ENCODE measurements at places on chromosomes 16 and 17.

- no peak for DNase-seq
Measured at GRCh38 chr16:29818082-29818481, 2.1 kb downstream of the PAGR1 start.

- DNase-seq: no peak
Measured at GRCh38 chr17:4636474-4637100, 4.9 kb downstream of the ALOX15 start.

- no peak for DNase-seq
Measured at GRCh38 chr16:88144028-88144511, 192.8 kb downstream of the BANP start.

- DNase-seq: no peak
Measured at GRCh38 chr16:10562361-10562899, 18.0 kb downstream of the EMP2 start.

DNA sequence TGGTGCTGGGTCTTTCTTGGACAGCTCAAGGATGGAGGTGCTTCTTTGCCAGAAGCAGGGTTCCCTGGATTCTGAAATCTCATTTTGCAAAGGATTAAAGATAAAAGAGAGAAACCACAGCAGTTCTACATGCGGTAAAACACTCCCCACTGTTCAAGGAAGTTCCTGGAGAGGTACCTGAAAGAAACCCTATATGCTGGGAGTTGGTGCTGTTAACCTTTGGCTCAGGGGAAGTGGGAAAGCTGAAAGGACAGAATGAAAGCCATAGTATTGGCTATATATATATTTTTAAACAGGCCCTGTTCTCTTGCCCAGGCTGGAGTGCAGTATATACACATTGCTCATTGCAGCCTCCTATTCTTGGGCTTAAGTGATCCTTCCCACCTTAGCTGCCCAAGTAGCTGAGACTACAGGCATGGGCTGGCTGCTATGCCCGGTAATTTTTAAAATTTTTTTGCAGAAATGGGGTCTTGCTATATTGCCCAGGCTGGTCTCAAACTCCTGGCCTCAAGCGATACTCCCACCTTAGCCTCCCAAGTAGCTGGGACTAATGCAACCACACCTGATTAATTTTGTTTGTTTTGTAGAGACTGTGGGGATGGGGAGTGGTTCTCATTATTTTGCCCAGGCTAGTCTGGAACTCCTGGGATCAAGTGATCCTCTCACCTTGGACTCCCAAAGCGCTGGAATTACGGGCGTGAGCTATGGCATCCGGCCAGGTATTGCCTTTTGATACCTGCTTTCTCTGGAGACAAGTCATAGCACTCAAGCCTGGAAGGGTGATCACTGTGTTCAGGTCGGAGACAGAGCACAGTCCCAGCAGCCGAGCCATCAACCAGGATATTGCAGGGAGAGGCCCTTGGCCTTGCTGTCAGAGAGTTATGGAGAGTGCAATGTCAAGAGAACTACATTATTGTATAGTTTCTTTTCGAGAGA lies 55.2 kb downstream of the MSI2 start:
- no peak for DNase-seq

DNA sequence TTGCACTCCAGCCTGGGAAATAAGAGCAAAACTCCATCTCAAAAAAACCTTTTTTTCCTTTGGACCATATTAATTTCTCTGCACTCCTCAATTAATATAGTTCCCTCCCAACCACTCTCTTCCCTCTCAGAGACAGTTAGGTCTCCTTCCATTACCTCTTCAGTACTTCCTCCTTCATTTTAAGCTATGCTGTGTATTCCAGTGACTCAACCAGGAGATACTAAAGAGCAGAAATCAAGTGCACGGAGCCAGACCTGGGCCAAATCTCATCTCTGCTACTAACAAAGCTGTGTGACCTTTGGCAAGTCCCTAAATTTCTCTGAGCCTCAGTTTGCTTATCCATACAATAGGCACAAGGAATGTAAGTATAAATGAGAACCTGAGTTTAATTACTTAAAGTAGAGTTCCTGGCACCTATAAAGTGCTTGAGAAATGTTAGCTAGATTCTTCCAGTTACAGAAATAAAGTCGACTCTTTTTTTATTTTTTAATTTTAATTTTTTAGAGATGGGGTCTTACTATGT lies 8.5 kb downstream of the PECAM1 start:
- no peak for DNase-seq

GRCh38 chr16:55672471-55672870 lies 16.7 kb downstream of the SLC6A2 start:
- no peak for DNase-seq

- no peak for DNase-seq
Measured at GRCh38 chr17:9283909-9284308, 262.6 kb downstream of the NTN1 start.

DNA sequence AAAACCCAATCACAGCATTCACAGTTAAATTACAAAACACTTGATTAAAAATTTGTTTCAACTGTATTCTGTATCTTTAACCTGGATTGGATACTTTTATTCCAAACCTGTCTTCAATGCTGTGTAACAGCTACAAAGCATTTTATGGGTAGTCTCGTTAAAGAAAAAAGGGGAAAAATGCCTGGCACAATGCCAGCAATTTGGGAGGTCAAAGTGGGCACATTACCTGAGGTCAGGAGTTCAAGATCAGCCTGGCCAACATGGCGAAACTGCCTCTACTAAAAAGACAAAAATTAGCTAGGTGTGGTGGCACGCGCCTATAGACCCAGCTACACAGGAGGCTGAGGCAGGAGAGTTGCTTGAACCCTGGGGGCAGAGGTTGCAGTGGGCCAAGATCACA lies 4.0 kb downstream of the GNA13 start:
- no peak for DNase-seq

GRCh38 chr17:1898332-1898731 lies 68.5 kb downstream of the RPA1 start:
- DNase-seq: no peak

GRCh38 chr17:72419866-72420774 lies 299.3 kb downstream of the SOX9 start:
- no peak for DNase-seq

- no peak for DNase-seq
Measured at GRCh38 chr17:7544911-7545310, 3.9 kb upstream of the TNFSF12 start.

DNA sequence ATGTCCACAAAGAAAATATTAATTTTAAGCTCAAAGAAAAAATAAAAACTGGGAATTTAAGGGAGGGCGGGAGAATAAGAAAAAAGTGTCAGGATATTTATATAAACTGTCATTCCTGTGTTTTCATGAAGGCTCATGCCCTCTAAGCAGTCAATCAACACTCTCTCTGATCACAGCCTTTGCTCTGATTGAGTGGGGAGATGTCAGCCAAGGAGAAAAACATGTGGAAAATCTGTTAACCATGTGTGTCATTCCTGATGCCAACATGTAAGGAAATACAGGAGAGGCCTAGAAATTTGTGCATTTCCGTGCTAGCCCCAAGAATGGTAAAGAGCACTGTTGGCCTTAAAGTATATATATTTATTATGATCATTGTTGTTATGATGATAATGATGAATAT lies 137.9 kb upstream of the IRX5 start:
- no peak for DNase-seq

GRCh38 chr16:1920727-1921171 lies 2.5 kb upstream of the HS3ST6 start:
- DNase-seq: no peak

GRCh38 chr17:2897605-2898004 lies 101.4 kb downstream of the RAP1GAP2 start:
- DNase-seq: no peak

GRCh38 chr16:79598348-79599181 lies 2.0 kb downstream of the MAF start:
- no peak for DNase-seq

GRCh38 chr17:16301963-16302855 lies 51.1 kb downstream of the CENPV start:
- DNase-seq: no peak

Measured in stimulated activated CD8-positive, alpha-beta memory T cell treated with anti-CD3 and anti-CD28 coated beads, Interleukin-15, amount 100 ng/mL, for 24 hours (primary cell).